ENCODE measurements at places on chromosomes 6 and 20.

- H3K4me1 ChIP-seq = no peaks in the 10 kb centered on the region
- DNase-seq = no peak
- H3K4me3 ChIP-seq = no peak overlapping the region
- no peaks in the 10 kb centered on the region for H3K36me3 ChIP-seq
- no peak overlapping the region for H3K27ac ChIP-seq
These were observed 103.7 kb downstream of the REV3L start for GRCh38 chr6:111379302-111379701.

DNA sequence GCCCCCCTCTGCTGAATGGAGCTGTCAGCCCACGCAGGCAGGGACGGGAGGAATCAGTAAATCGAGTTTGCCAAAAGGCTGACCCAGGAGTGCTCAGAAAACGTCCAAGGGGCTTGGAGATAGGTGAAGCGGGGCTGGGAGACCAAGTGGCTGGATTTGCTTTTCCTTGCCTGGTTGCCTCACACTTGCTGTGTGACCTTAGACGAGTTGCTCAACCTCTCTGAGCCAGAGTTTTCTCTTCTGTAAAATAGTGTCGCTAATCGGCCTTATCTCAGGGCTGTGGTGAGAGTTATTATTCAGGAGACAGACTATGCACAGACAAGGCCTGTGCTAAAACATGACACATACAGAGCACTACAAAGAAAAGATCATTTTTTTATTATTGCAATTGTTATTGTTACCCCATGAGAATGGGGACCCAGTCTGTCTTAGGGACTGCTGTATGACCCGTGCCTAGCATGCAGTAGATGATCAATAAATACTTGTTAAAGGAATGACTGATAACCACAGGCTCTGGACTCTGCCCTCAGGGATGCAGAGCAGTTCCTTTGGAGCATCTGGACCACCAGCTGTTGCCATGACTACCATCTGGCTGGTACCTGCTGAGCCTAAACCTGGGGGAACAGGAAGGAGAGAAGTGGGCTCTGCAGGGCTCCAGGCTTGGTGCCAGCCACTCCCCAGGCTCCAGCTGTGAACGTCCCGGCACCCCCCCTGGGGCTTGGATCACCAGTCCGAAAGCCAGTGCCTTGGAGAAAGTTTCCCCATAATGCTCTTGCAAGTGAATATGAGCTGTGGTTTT, 901 bp downstream of the KCNK15 start:
- peak overlapping the region; percentile 45 for H3K4me3 ChIP-seq
- DNase-seq = no peak
- H3K27ac ChIP-seq = no peak overlapping the region
- H3K36me3 ChIP-seq = no peaks in the 10 kb centered on the region
- peaks cover 9% of the 10 kb centered on the region for H3K27me3 ChIP-seq

DNA sequence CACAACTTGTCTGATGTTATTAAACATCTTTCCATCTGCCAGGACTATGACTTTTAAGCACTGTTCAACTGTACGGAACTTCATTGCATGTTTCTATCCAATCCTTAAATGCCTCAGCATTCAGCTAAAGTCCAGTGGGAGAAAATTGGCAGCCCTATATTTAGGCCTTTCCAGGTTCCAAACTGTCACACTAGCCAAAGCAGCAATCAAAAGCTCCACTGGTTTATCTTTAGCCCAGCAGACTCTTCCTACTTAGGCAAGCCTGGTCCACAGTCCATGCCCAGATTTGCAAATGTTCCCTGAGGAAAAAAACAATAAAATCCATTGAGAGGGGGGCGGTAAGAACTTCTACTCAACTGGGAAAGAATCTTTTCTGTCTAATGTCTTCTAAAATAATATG, 349.1 kb upstream of the GJE1 start:
- no peak for DNase-seq
- no peaks in the 10 kb centered on the region for H3K36me3 ChIP-seq
- H3K4me3 ChIP-seq = no peak overlapping the region
- H3K4me1 ChIP-seq = no peaks in the 10 kb centered on the region
- no peaks in the 10 kb centered on the region for H3K27me3 ChIP-seq

DNA sequence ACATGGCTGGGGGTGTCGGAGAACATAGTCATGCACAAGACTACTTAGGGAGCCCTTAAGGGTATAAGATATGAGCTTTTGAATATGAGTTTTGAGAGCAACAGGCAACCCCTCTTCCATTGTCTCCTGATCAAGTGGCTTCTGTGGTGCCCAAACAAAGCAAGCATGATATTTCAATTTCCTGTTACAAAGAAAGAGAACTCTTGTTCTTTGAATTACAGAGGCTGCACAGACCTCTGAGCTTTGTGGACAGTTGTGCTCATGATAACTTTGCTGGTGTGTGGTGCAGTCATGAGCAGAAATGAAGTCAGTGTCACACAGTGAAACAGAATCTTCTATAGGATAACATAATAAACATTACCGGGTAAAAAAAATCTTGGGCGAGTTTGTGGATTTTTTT, 66.8 kb upstream of the THEMIS start:
- no peaks in the 10 kb centered on the region for H3K27me3 ChIP-seq
- no peak overlapping the region for H3K27ac ChIP-seq
- H3K4me1 ChIP-seq = no peaks in the 10 kb centered on the region
- DNase-seq = no peak
- no peaks in the 10 kb centered on the region for H3K36me3 ChIP-seq
- H3K4me3 ChIP-seq = no peak overlapping the region

DNA sequence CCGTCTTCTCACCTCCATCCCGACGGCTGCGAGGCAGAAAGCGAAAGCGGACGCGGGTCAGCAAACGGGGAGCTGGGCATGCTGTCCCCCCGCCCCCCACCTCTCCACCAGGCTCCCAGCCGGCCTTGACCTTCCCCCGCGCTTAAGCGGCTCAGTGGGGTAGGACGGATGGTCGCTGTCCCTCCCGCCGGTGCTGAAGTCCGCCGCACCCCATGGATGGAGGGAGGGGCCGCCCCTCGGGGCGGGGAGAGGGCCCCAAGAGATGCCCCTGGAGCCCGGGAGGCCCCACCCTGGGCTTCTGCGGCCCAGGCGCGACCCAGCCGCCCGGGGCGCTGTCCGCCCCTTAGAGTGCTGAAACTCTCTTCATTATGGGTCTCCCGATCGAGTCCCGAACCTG, at the start of gene KCNB1:
KCNB1 (minus strand) TSS at position 48 of the 397 bp plus-strand sequence. CDS start 188 bp downstream, outside the sequence.
- H3K4me1 ChIP-seq = peaks cover 2% of the 10 kb centered on the region
- H3K36me3 ChIP-seq = no peaks in the 10 kb centered on the region
- DNase-seq = peak; percentile 58
- H3K27me3 ChIP-seq = no peaks in the 10 kb centered on the region
- peak within 1 kb of the TSS; percentile 50 for H3K4me3 ChIP-seq
- H3K27ac ChIP-seq = no peak within 1 kb of the TSS

- no peaks in the 10 kb centered on the region for H3K36me3 ChIP-seq
- H3K27ac ChIP-seq = no peak overlapping the region
These were observed 16.3 kb downstream of the BPI start for GRCh38 chr20:38320221-38320620.

- H3K4me3 ChIP-seq = peak overlapping the region; percentile 24
- no peak overlapping the region for H3K27ac ChIP-seq
- H3K27me3 ChIP-seq = peaks cover 17% of the 10 kb centered on the region
- peaks cover 2% of the 10 kb centered on the region for H3K4me1 ChIP-seq
These were observed 615 bp upstream of the NTSR1 start for GRCh38 chr20:62707921-62708521.

GRCh38 chr20:56222945-56223344, 25.6 kb upstream of the MC3R start:
- no peaks in the 10 kb centered on the region for H3K27me3 ChIP-seq
- H3K4me3 ChIP-seq = no peak overlapping the region
- H3K36me3 ChIP-seq = no peaks in the 10 kb centered on the region
- DNase-seq = no peak
- H3K4me1 ChIP-seq = no peaks in the 10 kb centered on the region
- H3K27ac ChIP-seq = no peak overlapping the region

GRCh38 chr20:61112515-61112914, 139.5 kb upstream of the CDH4 start:
- no peaks in the 10 kb centered on the region for H3K4me1 ChIP-seq
- no peak overlapping the region for H3K4me3 ChIP-seq
- H3K27me3 ChIP-seq = 0 out of 2 replicates have a peak, but pooled peaks cover 2% of the 10 kb centered on the region
- no peaks in the 10 kb centered on the region for H3K36me3 ChIP-seq
- no peak for DNase-seq

DNA sequence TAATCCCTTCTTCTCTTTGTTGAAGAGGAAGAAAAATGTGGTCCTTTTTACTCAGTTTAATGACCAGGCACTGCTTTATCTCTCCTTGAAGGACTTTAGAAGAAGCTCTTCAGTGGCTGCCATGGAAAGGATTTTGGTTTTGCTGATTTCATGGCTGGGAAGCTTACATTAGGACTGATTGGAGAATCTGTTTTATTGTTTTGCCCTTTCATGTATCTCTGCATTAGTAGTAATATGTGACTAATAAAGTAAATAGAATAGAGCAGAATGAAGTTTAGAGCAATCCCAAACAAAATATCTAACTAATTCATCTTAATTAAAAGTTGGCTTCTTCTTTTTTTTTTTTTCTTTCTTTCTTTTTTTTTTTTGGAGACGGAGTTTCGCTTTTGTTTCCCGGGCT, 502.9 kb downstream of the HAO1 start:
- H3K4me1 ChIP-seq = no peaks in the 10 kb centered on the region
- no peak for DNase-seq
- H3K4me3 ChIP-seq = no peak overlapping the region
- H3K27ac ChIP-seq = no peak overlapping the region

DNA sequence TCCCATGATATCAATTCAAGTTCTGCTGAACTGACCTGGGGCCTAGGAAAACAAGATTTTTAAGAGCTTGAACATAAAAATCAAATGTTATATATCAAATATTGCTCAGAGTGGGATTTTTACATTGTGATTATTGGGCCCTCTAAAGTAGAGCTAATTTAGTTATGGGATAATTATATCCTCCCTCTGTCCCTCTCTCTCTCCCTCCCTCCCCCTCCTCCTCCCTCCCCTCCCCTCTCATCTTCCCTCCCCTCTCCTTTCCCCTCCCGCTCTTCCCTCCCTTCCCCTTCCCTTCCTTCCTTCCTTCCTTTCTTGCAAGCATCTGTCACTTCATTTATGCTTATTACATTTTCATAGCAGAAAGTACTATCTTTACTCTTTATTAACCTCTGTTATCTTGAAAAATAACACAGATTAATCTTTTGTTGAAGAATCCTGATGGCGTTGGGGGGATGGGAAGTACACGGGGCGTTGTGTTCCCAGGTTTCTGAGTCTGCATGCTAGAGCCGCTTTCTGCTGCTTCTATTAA, 32.8 kb downstream of the KIF25 start:
- peaks cover 2% of the 10 kb centered on the region for H3K4me1 ChIP-seq
- H3K27me3 ChIP-seq = no peaks in the 10 kb centered on the region
- no peak for DNase-seq
- no peaks in the 10 kb centered on the region for H3K36me3 ChIP-seq
- no peak overlapping the region for H3K4me3 ChIP-seq
- H3K27ac ChIP-seq = no peak overlapping the region

DNA sequence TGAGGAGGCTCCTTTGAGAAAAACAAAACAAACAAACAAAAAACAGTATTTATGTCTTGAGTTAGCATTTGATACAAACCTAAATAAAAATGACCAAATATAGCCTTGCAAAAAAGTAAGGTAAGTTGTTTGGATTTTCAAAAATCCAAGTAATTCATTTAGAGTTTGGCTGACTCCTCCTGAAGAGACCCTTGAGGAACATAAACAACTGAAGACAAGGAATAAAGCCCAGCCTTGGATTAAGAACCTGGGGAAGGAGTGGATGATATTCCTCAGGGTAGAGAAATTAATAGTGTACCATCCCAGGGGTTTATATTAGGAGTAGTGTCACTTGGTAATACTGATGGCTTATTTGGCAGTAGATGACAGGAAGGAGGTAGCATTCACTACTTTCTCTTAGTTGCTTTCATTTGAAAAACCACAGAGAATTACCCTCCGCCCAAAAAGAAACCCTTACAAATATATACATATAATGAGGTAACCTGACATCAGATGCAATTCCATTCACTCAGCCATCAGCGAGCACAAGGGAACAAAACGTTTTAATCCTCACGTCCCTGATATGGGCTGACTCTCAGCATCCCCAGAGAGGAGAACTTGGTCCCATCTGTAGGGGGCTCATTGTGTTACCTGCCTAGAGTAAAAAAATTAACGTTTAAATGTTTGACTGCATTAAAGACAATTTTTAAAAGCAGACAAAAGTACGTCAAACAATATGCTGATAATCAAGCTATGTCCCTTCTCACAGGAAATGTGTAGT, 57.0 kb downstream of the SOBP start:
- H3K27ac ChIP-seq = no peak overlapping the region
- no peaks in the 10 kb centered on the region for H3K36me3 ChIP-seq
- no peak for DNase-seq
- H3K27me3 ChIP-seq = no peaks in the 10 kb centered on the region

DNA sequence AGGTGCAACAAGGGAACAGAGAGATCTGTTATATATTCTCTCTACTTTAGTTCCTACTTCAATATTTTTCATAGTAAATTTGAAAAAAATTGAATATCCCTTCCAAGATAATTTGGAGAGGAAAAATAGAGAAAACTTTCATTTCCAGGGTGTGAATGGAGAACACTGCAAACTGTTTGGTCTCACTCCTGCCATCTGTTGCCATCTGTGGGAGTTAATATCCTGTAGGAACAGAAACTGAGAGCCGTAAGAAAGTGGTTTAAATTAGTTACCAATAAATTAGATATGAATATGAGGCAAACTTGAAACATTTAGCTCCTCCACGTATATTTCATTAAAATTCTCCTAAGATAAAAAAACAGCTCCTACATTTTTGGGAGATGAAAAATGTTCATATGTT, 4.2 kb downstream of the ZNF337 start:
- no peak for DNase-seq
- no peak overlapping the region for H3K4me3 ChIP-seq
- no peaks in the 10 kb centered on the region for H3K27me3 ChIP-seq
- no peaks in the 10 kb centered on the region for H3K36me3 ChIP-seq
- no peaks in the 10 kb centered on the region for H3K4me1 ChIP-seq

GRCh38 chr6:46748940-46749503, 2.3 kb downstream of the ANKRD66 start:
- H3K4me1 ChIP-seq = peaks cover 1% of the 10 kb centered on the region
- H3K4me3 ChIP-seq = no peak overlapping the region
- no peaks in the 10 kb centered on the region for H3K27me3 ChIP-seq
- H3K27ac ChIP-seq = no peak overlapping the region
- DNase-seq = no peak

- no peaks in the 10 kb centered on the region for H3K36me3 ChIP-seq
- H3K27ac ChIP-seq = no peak overlapping the region
- H3K27me3 ChIP-seq = no peaks in the 10 kb centered on the region
- H3K4me3 ChIP-seq = no peak overlapping the region
These were observed 197.1 kb downstream of the EPHA7 start for GRCh38 chr6:93222071-93222851.

- H3K4me1 ChIP-seq = peaks cover 6% of the 10 kb centered on the region
- no peak for DNase-seq
- no peaks in the 10 kb centered on the region for H3K27me3 ChIP-seq
- no peaks in the 10 kb centered on the region for H3K36me3 ChIP-seq
- no peak overlapping the region for H3K4me3 ChIP-seq
- no peak overlapping the region for H3K27ac ChIP-seq
These were observed 38.3 kb downstream of the COX4I2 start for GRCh38 chr20:31675828-31676608.

- no peaks in the 10 kb centered on the region for H3K36me3 ChIP-seq
- H3K27ac ChIP-seq = no peak overlapping the region
- DNase-seq = no peak
- no peaks in the 10 kb centered on the region for H3K4me1 ChIP-seq
- H3K27me3 ChIP-seq = peaks cover 2% of the 10 kb centered on the region
These were observed 4.0 kb upstream of the RIPPLY2 start for GRCh38 chr6:83849127-83849526.
